GM10248 (cell line): ENCODE measurements at places on chromosomes 7 and 10.

GRCh38 chr7:96993094-96993865 lies 12.1 kb upstream of the DLX6 start:
- no peak for DNase-seq

GRCh38 chr10:26835025-26835424 lies 25.7 kb downstream of the ABI1 start:
- no peak for DNase-seq

GRCh38 chr10:5568984-5569383 lies 44.2 kb downstream of the CALML3 start:
- DNase-seq = no peak

DNA sequence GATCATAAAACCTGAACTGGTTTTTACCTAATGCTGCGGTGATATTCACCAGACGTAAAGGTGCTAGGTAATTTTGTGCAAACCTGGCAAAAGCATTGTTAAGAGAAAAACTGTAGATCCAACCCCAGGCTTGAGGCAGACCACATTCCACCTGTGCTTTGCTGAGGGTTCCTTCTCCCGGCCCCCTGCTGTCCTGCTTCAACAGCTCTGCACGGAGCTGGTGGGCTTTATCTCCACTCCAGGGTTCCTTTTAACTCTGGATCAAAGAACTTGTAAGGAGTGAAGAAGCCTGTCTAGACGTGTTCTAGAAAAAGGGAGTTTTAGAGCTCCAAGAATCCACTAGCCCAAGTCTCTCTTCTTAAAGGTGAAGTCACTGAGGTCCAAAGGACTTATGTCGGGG lies 87.5 kb upstream of the NMT2 start:
- DNase-seq = no peak

DNA sequence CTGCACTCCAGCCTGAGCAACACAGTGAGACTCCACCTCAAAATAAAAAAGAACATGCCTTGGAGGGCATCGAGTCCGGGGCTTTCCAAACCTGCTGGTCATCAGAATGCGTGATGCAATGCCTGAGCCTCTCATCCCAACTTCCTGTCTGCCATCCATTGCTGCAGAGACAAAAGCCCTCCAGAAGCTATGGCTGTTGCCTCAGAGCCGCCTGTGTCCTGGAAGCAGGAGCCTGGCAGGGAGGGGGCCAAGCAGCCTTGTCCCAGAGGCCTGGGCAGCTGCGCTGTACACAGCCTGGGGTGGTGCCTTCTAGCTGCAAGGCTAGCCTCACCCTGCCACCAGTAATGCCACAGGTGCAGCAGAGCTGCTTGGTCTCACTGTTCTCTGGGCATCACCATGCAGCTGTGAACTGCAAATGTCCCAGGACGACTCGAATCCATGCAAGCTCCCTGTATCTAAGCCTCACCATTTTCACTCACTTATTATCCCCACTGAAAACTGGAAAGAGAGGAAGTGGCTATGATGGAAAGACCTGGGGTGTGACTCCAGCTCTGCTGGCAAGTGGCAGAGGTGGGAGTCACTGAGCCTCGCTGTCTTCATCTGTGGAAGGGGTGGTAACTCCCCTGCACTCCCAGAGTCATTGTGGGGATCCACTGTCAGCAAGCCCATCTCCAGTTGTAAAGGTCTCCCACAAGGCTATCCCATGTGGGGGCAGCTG lies 7.0 kb downstream of the ALOX5 start:
- DNase-seq = no peak
